Left ventricle myocardium inferior (tissue), 1 donor: ENCODE measurements at places on chromosomes 3 and 15.

GRCh38 chr15:101023501-101024072 lies 104.4 kb downstream of the LRRK1 start:
- no peaks in the 10 kb centered on the region for H3K27me3 ChIP-seq
- no peaks in the 10 kb centered on the region for H3K36me3 ChIP-seq
- H3K4me1 ChIP-seq, result peaks cover 37% of the 10 kb centered on the region
- DNase-seq, result no peak
- H3K27ac ChIP-seq, result peak overlapping the region; percentile 79
- H3K4me3 ChIP-seq, result no peak overlapping the region

DNA sequence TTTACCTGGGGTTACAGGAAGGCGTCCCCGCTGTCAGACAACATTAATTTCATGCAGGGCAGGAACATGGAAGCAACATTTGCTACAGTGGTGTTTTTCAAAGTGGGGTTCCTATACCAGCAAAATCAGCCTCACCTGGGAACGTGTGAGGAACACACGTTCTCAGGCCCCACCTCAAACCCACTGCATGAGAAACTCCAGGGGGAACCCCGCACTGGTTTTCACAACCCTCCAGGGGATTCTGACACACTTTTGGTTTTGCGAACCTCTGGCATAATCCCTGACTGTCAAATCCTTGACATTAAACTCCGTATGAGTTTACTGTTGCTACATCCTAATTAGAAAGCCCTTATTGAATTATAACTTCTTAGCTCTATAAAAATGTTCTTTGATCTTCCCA lies 127.7 kb downstream of the LRRK1 start:
- H3K4me3 ChIP-seq, result no peak overlapping the region
- H3K27me3 ChIP-seq, result no peaks in the 10 kb centered on the region
- peak overlapping the region; percentile 77 for H3K27ac ChIP-seq
- no peak for DNase-seq

DNA sequence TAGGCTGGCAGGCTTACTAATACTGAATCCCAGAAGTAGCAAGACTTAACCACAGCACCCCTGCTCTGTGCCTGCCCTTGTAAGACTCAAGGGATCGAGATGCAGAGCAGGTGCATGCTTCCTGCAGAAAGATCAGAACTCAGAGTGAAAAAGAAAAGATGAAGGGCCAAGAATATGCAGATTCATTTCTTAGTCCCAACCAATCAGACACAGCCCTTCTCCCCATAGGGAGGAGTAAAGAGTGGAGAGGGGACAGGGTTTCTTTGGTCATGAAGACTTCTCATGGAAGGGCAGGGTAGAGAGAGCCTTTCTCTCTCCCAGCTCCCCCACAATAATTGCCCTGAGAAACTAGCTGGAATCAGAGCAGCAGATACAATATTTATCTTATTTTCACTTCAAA lies 105.6 kb upstream of the MB21D2 start:
- no peaks in the 10 kb centered on the region for H3K36me3 ChIP-seq
- DNase-seq, result no peak
- H3K4me3 ChIP-seq, result no peak overlapping the region

DNA sequence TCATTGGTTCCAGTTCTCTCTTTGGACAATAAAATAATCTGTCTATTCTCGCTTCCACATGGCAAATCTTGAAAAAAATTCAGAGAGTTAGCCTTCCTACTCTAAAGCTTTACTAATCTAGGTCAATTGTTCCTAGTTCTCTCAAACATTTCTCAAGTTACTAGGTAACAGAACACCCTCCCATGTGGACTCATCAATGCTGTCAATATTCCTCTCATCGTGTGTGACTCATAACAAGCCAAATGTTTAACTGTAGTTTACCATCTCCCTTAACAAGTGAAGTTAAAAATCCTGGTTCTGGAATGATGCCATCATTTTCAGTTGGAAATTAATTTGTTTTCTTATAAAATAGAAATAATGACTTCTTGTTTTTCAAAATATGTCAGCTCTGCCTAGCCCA lies 438.6 kb downstream of the ROBO1 start:
- no peaks in the 10 kb centered on the region for H3K27me3 ChIP-seq
- H3K27ac ChIP-seq, result no peak overlapping the region
- no peak for DNase-seq
- H3K36me3 ChIP-seq, result no peaks in the 10 kb centered on the region
